ENCODE measurements at places on chromosomes 5 and 9.

GRCh38 chr9:111825468-111826145 lies 30.9 kb upstream of the SHOC1 start:
- DNase-seq: no peak

DNA sequence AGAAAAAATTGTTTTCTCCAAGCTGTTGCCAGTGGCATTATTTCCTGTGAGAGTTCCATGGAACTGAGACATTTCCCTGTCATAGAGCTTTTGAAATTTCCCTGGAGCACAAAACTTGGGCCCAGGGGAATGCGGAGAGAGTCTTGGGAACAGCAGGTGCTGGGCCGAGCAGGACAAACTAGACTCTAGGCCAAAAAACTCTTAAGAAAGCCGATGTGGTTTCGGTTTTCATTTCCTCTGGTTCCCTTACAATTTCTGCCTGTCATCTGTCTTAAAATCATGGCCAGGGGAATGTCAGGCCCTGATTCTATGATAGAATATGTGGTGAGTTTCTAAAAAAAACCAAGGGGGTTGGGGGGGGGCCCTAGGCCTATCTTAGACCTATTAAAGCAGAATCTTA lies 4.6 kb downstream of the SLC35A4 start:
- peak; percentile 30 for DNase-seq

- no peak for DNase-seq
Observed at GRCh38 chr5:90112033-90112692, 297.4 kb downstream of the CETN3 start.

DNA sequence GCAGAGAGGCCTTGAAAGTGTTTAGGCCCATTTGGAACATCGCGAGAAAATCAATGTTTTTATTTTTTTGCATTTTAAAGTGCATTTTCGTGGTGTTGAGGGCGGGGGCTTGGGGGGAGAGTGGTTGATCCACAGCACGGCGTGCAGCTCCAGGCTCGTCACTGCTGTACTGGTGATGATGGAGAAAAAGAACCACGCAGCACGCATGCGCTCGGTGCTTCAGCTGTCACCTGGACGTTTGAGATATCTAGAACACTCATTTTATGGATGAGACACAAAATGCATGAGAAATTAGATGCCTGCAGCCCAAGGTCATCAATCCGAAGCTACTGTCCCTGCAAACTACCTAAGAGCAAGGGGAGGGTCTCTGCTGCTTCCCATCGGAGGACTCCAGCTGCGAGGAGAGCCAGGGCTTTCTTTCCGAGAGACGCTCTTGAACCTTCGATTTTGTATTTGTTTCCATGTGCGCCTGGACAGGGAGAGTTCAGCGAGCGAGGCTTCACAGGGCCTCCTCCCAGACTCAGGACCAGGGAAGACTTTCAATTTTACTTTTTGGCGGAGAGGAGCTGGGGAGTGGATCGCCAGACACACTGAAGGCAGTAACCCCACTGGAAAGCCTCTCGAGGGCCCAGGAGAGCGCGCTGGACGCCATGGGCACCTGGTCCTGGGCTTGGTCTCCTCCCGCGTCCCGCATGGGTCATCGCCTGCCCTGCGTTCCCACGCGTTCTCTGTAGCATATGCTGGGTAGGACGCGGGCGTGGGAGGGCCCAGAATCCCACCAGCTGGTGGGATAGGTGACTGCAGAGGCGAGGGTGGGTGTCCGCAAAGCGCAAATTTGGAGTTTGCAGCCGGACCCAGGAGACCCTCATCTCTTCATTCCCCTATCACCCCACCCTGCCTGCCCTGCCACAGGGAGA lies 2.5 kb downstream of the DMRT2 start:
- no peak for DNase-seq

DNA sequence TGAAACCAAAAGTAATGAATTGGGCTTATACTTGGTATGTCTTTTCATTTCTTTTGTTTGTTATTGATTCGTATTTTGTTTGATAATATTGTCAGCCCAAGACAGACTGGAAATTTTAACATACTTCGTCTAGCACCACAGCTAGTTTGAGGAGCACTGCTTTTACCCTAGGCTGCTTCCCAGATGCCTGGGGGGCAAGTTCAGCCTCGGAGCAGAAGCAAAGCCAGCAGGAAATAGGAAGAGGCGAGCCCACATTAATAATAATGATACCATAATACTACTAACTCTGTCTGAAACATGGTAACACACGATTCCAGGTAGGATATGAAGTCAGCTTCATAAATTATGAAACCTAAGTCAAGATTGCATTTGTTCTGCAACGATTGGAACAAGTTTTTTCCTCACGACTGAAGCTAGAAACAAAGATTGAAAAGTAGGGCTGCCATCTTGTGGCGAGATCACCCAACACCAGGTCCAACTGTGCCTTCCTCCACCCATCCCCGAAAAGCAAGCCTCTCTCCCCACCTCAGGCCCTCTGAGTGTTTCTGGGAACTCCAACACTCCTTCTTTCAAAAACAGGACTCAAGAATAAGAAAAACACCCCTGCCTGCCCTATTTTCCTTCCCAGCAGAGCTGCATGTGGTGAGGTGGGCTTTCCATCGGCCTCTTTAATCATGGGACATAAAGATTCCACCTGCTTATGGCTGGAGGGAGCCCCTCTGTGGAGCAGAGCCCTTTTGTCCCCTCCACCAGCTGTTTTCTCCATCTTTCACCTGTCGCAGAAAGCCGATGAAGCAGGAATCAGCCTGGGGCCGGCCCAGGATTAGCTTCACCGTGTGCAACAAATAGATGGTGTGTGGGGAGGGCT lies 236.4 kb downstream of the CAAP1 start:
- peak; percentile 80 for DNase-seq

GRCh38 chr9:73167614-73168013 lies 15.9 kb downstream of the ANXA1 start:
- DNase-seq: no peak

DNA sequence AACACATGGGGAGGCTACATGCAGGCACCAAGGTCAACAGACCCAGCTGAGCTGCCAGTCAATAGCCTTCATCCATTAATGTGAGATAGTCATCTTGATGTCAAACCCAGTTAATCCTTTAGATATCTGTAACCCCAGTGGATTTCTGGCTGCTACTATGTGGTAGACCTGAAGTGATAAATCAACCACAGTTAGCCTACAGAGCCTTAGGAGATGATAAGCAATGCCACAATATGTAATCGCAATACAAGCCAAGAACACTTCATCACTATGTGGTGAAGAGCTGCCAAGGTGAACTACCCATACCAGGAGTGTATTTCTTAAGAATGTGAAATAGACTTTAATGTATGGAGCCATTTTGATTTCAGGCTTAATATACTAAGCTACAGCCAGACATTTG lies 1175.5 kb downstream of the DTWD2 start:
- no peak for DNase-seq

GRCh38 chr9:13186774-13187173 lies 92.7 kb downstream of the MPDZ start:
- no peak for DNase-seq

Data from Karpas-422 (cell line).